ENCODE measurements at places on chromosomes 3 and 15.

- no peak for DNase-seq
Observed at GRCh38 chr3:74862476-74862875, 248.0 kb upstream of the CNTN3 start.

DNA sequence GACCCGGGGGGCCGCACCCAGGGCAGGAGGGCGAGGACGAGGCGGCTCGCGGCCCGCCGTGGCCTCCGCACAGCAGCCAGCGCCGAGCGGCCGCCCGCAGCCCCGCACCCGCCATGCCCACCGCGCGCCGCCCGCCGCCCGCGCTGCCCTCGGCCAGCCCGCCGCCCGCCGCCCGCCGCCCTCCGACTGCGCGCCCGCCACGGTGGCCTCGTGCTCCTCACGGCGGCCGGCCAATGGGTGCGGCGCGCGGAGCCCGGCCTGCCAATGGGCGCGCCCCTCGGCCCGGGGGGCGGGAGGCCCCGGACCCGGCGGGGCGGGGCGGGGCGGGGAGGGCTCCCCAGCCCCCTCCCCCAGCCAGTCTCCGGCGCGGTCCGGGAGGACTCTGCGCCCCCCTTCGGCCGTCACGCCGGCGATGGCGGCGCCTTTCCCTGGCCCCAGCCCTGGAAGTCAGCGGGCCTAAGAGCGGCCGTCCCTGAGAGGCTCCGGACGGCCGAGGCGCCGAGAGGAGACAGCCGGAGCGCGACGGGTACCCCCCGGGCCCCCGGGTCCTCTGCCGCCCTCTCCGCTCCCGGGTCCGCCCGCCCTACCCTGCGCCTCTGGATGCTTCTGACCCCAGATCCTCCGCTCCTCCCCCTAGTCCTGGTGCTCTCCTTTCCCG is at the start of gene NT5DC2:
NT5DC2 (minus strand) TSS at position 235 of the 658 bp plus-strand sequence; CDS start at position 115, 120 bp downstream.
- peak; percentile 32 for DNase-seq

DNA sequence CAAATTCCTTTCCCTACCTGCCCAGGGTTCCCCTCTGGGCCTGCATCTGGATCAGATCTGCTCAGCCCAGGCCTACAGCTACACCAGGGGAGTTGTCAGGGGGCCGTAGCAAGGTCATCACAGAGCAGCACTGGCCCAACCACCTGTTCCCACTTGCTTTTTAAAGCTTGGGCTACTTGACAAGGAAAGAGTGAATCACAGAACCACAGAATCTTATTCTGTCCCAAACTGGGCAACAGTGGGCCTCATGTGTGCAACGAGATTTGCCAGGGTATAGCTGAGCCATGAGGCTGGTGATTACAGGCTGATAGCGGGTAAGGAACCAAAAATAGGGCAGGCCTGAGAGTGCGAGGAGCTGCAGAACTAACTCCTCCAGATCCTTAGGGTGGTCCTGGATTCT is 66.7 kb downstream of the MYLK start:
- DNase-seq = no peak

DNA sequence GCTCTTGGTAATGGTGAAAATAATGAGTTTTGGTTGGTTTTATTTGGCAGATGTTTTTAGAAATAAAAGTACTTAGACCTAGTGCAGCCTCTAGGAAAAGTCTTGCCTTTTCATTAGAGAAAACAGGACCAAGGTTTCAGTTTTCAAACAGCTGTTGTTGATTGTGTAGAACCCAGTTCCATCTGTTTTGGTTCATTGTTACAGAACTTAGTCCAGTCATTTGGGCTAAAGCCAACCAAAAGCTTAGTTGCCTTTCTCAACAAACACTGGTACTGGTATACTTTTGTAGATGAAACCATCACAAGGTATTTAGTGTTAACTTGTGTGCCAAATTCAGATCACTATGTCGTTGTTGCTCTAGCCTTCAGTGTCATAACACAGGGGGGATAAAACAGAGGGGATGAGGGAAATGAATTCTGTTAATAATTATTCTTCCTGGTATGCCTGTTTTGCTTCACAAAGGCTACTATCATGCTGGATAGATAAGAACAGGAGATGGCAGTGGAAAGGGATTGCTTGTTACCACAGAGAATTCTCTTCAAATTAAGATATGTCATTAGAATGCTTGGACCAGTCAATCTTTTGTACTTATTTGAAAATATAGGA is 12.6 kb upstream of the APH1B start:
- no peak for DNase-seq
